ENCODE measurements at places on chromosomes 2 and 18. TPM values are rescaled to one million over a fixed set of nuclear protein-coding genes. Genes with fewer than 3 reads are reported as not detected.

FOXI3 gene
- total RNA-seq = not detected

CRACDL gene
- total RNA-seq = under 0.01 TPM

STAT4 gene
- 0.47 TPM for total RNA-seq

SLC40A1 gene
- total RNA-seq = 14.1 TPM

SPR gene
- total RNA-seq = 22.2 TPM

CDCA7 gene
- total RNA-seq = 1.8 TPM

TLX2 gene
- total RNA-seq = not detected

ZNF532 gene
- total RNA-seq = 70.7 TPM

NAT8 gene
- not detected for total RNA-seq

FLACC1 gene
- total RNA-seq = not detected

MRPS9 gene
- total RNA-seq = 13.4 TPM

VIT gene
- 3.4 TPM for total RNA-seq

TOGARAM2 gene
- 0.26 TPM for total RNA-seq

IL1R2 gene
- 3.9 TPM for total RNA-seq

FTCDNL1 gene
- total RNA-seq = 3.2 TPM
